G401 (cell line): ENCODE measurements at places on chromosomes 2 and 18. TPM values are rescaled to one million over a fixed set of nuclear protein-coding genes. Genes with fewer than 3 reads are reported as not detected.

- no peak for DNase-seq
Observed at GRCh38 chr2:37632310-37632709, 39.1 kb downstream of the CDC42EP3 start.

PRKAG3 gene
- total RNA-seq = not detected in 2 replicates

- no peak for DNase-seq
Observed at GRCh38 chr18:8526332-8526731, 82.9 kb upstream of the RAB12 start.

DNA sequence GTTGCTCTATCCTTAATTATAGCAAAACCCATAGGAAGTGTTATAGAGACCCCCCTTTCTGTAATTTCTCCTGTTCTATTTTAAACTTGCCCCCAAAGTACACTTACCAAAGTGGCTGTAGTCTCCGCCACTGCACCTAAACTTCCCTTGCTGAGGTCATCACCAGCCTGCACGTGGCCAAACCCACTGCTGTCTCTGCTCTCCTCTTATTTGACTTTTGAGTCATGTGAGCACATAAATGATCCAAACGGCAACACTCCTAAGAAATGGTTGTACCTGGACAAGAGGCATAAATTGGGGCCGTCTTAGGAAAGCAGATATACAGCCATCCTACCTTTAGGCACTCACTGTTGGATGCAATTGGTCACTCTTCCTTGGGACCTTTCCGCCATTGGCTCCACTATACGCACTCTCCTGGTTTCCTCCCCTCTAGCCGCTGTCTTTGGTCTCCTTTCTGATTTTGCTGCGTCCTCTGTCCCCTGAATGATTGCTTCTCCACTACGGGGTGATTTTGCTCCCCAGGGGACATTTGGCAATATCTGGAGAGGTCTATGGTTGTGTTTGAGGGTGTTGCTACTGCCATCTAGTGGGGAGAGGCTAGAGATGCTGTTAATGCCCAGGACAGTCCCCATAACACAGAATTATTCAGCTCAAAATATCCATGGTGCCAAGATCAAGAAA, 19.2 kb upstream of the IL36G start:
- peak; percentile 83 for DNase-seq

SCYGR1 gene
- not detected in 2 replicates for total RNA-seq
